ENCODE measurements at places on chromosomes 4 and X.
A peak's percentile ranks its signal among the peaks of the same experiment; 100 is the strongest.

- no peak for DNase-seq
Observed at GRCh38 chrX:99184153-99184552, 1225.9 kb downstream of the PCDH19 start.

GRCh38 chrX:136390921-136391320 lies 90.2 kb downstream of the ADGRG4 start:
- no peak for DNase-seq

- no peak for DNase-seq
Observed at GRCh38 chrX:72309297-72310071, 3.8 kb upstream of the CITED1 start.

GRCh38 chr4:77881460-77882295 lies 19.0 kb downstream of the MRPL1 start:
- no peak for DNase-seq

GRCh38 chrX:1397001-1397400 lies 5.1 kb upstream of the SLC25A6 start:
- DNase-seq = no peak

DNA sequence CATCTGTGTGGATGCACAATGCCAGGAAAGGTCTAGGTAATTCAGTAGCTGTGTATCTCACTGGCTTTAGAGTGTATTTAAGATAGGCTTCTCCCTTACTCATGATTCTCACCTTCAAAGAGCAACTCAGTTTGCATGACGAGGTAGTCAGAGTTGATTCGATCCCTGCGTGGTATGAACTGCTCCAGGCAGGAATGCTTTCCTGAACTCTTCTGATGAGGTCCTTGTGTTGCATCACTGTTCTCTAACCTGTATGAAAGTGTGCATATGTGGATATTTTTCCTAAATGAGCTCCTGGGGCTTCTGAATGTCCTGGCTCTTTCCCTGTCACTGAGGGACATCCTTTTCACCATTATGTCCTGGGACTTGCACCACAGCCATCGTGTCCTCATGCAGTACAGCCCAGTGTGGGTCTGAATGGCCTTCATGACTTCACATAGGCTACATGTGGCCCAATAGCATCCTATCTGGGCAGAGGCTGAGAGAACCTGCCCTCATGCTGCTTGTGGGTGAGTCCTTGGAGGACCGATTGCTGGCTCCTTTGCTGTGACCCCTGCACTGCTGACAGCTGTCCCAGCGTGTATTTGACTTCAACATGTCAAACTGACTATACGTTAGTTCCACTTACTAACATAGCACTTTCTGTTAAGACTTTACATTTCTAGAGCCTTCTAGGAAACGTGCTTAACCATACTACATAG lies 65.3 kb upstream of the WDR1 start:
- DNase-seq = no peak

DNA sequence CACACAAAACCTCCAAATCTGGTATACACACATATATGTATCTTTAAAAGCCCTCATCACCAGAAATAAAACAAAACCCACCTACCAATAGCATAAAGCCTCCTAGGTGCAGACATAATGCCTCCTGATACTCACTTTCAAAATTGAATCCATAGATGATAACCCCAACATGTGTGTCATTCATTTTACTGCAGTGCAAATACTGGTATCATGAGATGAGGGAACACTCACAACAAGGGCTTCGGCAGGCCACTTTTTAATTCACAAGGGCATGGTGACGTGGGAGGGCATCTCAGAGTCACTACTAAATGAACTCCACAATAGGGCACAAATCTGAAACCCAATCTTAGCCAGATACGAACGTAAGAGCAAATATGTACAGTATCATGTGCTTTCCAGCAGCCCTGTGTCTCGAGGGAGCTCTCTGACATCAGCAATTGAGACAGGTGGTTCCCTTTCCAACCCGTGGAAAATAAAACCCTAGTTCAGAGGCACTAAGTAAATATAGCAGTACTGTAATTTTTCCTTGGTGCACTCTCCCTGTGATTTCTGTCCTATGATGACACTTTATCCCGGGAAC lies 14.1 kb upstream of the PPARGC1A start:
- no peak for DNase-seq

- DNase-seq = no peak
Observed at GRCh38 chr4:189187531-189188052, 753.1 kb upstream of the FRG1 start.

GRCh38 chr4:153245775-153246174 lies 41.5 kb downstream of the TRIM2 start:
- no peak for DNase-seq

DNA sequence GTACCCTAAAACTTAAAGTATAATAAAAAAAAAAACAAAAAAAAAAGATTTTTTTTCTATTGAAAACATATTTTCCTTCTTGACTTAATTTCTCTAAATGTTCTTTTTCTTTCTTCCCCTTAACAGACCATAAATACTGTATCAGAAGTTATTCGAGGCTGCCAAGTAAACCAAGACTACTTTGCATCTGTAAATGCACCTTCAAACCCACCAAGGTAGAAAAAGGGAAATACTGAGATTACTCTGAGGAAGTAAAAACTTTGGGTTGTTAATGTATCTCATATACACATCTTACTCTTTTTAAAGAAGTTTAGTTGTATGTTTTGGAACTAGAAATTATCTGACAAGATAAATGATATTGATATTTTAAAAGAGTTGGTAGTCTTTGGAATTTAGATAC lies 65.6 kb downstream of the USO1 start:
- DNase-seq = no peak

DNA sequence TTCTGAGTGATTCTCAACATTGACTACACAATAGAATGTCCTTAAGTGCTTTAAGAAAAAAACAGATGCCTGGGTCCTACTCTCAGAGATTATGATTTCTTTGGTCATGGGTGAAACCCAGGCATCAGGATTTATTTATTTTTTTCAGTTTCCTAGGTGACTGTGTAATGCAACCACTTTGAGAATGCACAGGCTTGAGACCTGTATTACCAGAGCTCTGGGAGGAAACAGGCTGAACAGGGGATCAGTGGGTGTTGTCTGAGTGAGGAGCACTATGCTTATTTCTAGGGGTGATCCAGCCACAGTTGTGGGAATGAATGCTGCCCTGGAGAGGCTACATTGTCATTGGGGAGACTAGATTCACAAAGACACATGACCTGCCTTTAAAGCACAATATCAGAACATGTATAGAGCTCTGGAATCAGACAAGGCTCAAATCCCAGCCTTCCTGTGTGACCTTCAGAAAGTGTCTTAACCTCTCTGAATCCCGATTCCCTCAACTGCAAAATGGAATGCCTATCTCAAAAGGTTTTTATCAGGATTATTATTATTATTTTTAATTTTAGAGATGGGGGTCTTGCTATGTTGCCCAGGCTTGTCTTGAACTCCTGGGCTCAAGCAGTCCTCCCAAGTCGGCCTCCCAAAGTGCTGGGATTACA lies 61.6 kb upstream of the PRPS1 start:
- no peak for DNase-seq

DNA sequence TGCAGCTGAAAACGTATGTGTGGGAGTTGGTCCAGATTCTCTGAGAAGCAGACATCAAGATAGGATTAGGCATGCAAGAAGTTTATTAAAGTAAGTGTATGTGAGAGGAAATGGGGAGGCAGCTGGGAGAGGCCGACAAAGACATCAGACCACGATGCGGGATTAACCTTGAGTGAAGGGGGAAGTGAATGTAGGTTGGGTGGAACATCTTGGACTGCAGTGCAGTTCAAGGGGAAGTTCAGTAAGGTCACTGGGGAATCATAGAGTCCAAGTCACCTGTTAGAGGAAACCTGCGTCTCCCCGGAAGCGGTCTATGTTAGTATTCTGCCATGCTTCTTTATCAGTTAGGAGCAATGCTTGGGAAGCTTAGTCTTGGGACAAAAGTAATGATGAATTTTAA lies 22.0 kb downstream of the CXCL8 start:
- DNase-seq = no peak

GRCh38 chr4:10734697-10735096 lies 50.1 kb upstream of the CLNK start:
- DNase-seq = no peak

DNA sequence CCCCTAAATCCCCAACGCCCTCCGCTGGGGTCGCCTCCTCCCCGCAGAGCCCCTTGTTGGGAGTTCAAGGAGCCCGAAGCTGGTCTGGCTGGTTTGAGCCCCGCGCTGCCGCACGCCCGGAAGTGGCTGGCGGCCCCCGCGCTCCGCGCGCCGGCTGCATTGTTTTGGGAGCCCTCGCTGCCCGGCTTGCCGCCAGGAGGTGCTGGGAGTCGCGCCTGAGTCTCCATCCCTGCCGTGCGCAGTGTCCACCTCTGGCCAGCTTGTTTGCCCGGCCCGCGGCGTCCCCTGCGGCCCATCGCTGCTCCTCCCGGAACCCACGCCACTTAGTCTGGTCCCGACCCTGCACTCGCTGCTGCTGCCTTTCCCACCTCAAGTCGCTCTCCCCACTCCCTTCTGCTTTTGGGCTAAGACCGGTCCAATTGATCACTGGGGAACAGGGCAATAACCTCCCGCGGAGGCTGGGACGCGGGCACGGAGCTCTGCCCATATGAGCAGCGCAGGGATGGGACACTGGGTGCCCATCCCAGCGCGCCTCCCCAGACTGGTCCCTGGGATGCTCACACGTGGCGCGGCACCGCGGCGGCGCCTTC lies 2.2 kb upstream of the SFRP2 start:
- peak; percentile 35 for DNase-seq
